Right ventricle myocardium inferior (tissue), 1 donor: ENCODE measurements at places on chromosomes 7 and 10. TPM values are rescaled to one million over a fixed set of nuclear protein-coding genes. Genes with fewer than 3 reads are reported as not detected.

Gene ATG9B
- total RNA-seq: not detected

Gene CISD1
- total RNA-seq: 176 TPM

Gene CALHM3
- total RNA-seq: not detected

Gene TMEM176B
- 43.1 TPM for total RNA-seq

Gene TRIM50
- total RNA-seq: 0.32 TPM

Gene TMEM229A
- total RNA-seq: not detected

Gene CRYGN
- total RNA-seq: not detected

Gene PILRA
- 3.8 TPM for total RNA-seq

Gene TSPAN33
- 14.9 TPM for total RNA-seq

Gene C10orf53
- not detected for total RNA-seq

Gene CUTC
- total RNA-seq: 37.2 TPM

Gene GARS1
- total RNA-seq: 32.3 TPM

Gene EMX2
- total RNA-seq: not detected

Gene DBF4
- total RNA-seq: 1.4 TPM

Gene LEP
- 2.7 TPM for total RNA-seq

Gene SEC61A2
- total RNA-seq: 10.2 TPM

Gene ANTXRL
- total RNA-seq: not detected

Gene PRLHR
- total RNA-seq: not detected

Gene SPDYE8
- total RNA-seq: not detected

Gene PLAU
- 8.5 TPM for total RNA-seq

Gene CABCOCO1
- not detected for total RNA-seq

Gene OGDHL
- total RNA-seq: 1.9 TPM
